ENCODE measurements at places on chromosomes 2 and 18.

- no peak for DNase-seq
Observed at GRCh38 chr2:65937379-65938160, 497.4 kb upstream of the MEIS1 start.

GRCh38 chr2:143936848-143937722 lies 582.8 kb downstream of the ZEB2 start:
- DNase-seq: peak; percentile 45

GRCh38 chr18:79874553-79875530 lies 76.6 kb downstream of the SLC66A2 start:
- no peak for DNase-seq

GRCh38 chr2:236646871-236647270 lies 77.2 kb downstream of the ACKR3 start:
- no peak for DNase-seq

- no peak for DNase-seq
Observed at GRCh38 chr2:122545821-122546220, 790.4 kb downstream of the TSN start.

- no peak for DNase-seq
Observed at GRCh38 chr2:634041-634440, 43.2 kb downstream of the TMEM18 start.

GRCh38 chr18:32618546-32618945 lies 147.9 kb upstream of the GAREM1 start:
- DNase-seq: no peak

DNA sequence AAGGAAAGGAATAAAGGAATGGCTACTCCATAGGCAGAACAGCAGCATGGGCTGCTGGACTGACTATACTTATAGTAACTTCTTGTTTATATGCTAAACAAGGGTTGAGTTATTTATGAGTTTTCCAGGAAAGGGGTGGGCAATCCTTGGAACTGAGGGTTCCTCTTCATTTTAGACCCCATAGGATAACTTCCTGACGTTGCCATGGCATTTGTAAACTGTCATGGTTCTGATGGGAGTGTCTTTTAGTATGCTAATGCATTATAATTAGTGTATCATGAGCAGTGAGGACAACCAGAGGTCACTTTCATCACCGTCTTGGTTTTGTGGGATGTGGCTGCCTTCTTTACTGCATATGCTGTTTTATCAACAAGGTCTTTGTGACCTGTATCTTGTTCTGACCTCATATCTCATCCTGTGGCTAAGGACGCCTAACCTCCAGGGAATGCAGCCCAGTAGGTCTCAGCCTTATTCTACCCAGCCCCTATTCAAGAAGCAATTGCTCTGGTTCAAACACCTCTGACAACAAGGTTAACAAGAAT lies 98.6 kb upstream of the CABLES1 start:
- no peak for DNase-seq

- no peak for DNase-seq
Observed at GRCh38 chr2:22995576-22995975, 389.4 kb upstream of the KLHL29 start.

GRCh38 chr18:28108814-28109213 lies 68.1 kb downstream of the CDH2 start:
- no peak for DNase-seq

DNA sequence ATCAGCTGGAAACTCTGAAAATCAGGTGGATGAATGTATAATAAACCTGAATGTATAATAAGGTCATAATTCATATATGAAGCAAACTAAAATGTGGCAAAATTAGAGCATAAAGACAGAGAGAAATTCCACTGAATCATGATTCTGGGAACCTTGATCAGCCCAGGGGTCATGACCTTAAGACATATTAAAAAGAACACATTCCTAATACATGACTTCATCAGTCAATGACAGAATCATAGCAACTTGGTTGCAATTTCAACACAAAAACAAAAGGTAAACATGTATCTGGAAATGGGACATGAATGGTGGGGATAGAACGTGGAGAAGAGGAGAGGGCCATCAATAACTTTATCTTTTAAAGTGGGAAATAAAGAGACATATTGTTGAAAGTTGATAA lies 17.6 kb downstream of the AFF3 start:
- no peak for DNase-seq

DNA sequence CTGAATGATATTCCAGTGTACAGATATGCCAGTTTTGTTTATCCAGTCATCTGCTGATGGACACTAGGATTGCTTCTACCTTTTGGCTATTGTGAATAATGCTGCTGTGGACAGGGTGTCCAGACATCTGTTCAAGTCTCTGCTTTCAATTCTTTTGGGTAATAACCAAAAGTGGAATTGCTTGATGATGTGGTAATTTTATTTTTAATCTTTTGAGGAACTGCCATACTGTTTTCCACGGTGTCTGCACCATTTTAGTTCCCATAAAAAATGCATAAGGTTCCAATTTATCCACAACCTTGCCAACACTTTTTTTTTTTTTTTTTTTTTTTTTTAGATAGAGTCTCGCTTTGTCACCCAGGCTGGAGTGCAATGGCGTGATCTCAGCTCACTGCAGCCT lies 141.9 kb upstream of the REV1 start:
- no peak for DNase-seq

DNA sequence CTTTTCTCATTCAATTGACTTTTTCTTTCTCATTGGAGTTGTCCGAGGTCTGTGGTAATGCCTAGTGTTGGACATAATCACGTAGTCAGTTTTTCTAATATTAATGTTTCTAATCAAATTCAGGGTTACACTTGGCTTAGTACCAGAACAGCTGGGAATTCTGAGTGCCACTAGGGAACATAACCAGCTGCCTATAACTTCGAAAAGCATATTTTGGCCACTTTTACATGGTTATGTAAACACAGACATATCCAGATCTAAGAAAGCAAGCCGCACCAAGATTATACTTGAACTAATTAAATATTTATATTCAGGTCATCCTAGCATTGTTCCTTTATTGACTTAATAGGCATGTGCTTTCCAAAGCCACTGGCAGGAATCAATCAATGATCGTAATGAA lies 91.1 kb upstream of the ARHGAP28 start:
- no peak for DNase-seq

GRCh38 chr2:230254152-230254881 lies 28.8 kb downstream of the SP140 start:
- no peak for DNase-seq

GRCh38 chr2:98663511-98664090 lies 55.2 kb downstream of the UNC50 start:
- no peak for DNase-seq

GRCh38 chr2:160288324-160288723 lies 88.3 kb upstream of the ITGB6 start:
- DNase-seq: no peak

GRCh38 chr2:52391621-52392020 lies 1359.7 kb upstream of the NRXN1 start:
- DNase-seq: no peak

DNA sequence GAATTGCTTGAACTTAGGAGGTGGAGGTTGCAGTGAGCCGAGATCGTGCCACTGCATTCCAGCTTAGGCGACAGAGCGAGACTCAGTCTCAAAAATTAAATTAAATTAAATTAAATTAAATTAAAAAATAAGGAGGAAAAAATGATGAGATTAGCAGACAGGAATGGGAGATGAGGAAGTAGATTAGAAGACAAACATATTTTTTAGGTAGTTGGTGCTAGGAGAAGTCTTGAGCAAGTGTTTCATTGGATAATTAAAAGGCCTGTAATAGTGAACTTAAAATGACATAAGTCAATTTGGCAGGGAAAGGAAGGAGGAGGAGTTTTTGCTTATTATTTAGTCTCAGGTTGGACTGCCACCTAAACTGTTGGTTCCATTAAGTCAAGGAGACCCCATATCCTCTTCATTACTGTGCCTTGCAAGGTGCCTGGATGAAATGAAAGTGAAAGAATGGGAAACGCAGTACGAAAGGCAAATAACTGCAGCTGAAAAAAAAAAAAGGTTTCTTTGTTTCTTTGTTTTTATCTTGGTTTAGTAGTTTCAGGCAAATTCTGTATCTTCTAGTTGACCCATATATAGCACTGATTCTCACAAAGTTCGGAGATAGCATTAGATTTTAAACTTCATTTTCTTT lies 162.0 kb downstream of the SLC8A1 start:
- DNase-seq: no peak

GRCh38 chr2:67576991-67577390 lies 179.9 kb downstream of the ETAA1 start:
- no peak for DNase-seq

- no peak for DNase-seq
Observed at GRCh38 chr2:166499281-166499680, 5.2 kb upstream of the SCN7A start.

DNA sequence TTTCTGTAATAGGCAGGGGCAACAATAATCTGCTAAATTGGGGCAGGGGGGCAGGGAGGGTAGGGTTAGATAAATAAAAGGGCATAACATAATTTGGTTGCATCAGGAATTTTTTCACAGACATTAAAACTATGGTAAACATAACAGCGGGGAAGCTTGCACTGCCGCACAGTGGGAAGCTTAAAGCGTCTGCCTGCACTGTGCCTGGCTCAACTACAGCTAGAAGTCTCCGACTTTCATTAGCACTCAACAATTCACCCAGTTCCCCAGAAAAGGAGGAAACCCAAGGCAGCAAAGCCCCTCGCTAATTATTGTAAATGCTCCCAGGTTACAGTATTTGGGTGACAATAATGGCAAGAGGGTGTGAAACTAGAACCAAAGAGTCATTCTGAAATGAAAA lies 562.9 kb downstream of the ARHGAP15 start:
- DNase-seq: no peak

- DNase-seq: no peak
Observed at GRCh38 chr2:167595839-167596471, 651.4 kb downstream of the STK39 start.

DNA sequence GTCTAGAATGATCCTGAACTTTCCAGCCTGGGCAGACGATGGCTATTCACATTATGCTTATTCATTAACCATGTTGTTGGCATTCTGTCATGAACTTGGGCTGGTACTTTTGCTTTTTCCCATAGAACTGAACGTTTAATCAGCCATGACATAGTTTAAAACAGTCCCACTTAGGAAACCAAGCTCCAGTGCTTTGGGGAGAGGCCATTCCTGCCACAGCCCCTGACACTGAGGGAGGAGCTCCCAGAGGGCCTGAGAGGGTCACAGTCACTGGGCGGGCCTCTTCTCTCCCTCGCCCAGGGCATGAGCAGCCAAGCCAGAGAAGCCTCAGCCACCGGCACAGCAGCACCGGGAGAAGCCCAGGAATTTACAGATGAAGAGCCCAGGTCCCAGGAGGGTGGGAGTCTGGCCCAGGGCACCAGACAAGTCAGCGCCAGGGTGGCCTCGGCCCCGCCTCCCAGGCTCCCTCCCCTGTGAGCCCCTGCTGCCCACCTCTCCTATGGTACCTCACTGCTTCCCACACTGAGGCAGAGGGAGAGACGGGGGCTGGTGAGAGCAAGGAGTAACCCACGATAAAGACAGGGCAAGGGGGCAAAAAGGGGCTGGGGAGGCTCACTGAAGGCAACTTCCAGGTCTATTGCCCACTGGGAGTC lies 33.6 kb downstream of the MAL start:
- DNase-seq: no peak

- DNase-seq: no peak
Observed at GRCh38 chr18:26487437-26487836, 60.9 kb downstream of the KCTD1 start.

- no peak for DNase-seq
Observed at GRCh38 chr2:188189356-188189755, 102.3 kb upstream of the GULP1 start.

- no peak for DNase-seq
Observed at GRCh38 chr2:36359067-36359466, 3.5 kb downstream of the CRIM1 start.

DNA sequence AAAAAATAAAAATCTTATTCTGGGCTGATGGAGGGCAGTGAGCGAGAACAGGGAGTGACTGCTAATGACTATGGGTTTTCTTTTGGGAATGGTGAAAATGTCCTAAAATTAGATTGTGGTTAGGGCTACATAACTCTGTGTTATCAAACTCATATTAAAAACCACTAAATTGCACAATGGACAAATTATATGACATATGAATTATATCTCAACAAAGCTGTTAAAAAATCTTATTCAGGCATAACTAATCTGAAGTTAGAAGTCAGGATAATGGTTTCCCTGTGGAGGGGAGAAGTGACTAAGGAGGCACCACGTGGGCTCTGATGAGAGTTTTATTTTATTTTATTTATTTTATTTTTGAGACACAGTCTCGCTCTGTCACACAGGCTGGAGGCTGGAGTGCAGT lies 32.1 kb upstream of the DPP4 start:
- no peak for DNase-seq

GRCh38 chr2:240502059-240502429 lies 55.7 kb downstream of the ANKMY1 start:
- no peak for DNase-seq

DNA sequence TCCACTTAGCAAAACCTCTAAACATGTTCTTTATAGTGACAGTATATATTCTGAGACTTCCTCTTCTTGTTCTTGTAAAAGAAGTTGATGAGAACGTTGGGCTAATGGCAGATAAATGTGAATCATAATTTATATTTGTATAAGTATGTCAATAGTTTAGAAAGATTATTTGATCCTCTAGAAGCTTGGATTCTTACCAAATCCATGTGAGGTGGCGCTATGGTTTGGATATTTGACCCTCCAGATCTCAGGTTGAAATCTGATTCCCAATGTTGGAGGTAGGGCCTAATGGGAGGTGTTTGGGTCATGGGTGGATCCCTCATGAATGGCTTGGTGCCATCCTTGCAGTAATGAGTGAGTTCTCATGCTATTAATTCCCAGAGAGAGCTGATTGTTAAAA lies 29.8 kb upstream of the SCN1A start:
- DNase-seq: no peak

GRCh38 chr2:8885449-8886201 lies 48.2 kb upstream of the KIDINS220 start:
- no peak for DNase-seq

DNA sequence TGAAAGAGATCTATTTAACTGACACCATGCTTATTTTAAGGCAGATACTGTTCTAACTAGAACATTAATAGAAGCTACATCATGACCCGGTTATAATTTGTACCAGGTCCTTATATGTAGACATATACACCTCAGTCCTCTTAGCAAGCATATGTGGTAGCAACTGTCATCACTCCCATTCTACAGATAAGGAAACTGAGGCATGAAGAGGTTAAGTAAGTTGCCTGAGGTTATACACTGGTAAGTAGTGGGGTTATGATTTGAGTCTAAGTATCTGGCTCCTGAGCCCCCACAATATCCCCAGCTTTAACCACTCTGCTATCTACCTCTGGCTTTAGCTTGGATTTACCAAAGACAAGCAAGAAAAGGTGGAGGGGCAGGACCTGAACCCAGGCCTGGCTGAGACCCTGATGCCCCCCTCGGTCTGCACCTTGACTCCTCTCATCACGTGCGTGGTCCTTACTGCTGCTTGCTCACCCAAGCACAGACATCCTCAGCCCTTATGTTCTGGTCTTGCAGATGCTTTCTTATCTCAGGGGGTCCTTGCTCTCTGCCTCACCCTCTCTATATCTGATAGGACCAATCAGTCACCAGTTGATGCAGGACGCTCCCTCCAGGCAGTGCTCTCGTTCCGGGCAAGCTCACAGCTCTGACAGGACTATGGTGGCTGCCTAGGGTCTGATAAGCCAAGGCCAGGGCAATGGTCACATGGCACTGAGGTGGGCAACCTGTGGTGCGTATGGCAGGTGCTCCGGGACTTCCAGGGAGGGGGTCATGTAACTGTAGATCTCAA lies 4.0 kb downstream of the DYSF start:
- DNase-seq: no peak

Measured in GM06990 (cell line).